Memory B cell (primary cell): ENCODE measurements at places on chromosomes 16 and 17.

DNA sequence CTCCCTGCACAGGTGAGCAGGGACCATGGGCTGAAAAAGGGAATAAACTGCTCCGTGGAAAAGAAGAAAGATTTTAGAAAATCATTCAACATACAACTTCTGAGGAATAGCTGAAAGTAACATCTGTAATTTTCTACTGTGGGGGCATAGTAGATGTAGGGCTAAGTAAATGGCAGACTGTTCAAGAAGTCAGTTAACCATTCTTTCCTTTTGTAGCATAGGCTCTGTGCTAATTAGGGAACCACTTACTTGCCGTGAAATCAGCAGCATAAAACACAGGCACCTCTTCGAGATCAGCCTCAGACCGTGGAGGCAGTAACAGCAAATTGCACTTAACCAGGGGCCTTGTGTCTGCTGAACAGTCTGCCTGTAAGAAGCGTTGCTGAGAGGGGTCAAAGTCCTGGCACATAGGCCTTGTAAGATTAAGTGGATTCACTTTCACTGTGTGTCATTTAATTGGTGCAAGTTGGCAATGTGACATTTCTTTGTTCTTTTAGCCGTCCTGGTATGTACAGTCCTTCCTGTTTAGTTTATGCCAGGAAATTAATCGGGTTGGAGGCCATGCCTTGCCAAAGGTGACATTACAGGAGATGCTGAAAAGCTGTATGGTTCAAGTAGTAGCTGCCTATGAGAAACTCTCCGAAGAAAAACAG is 10.4 kb downstream of the COG1 start:
- DNase-seq = no peak

DNA sequence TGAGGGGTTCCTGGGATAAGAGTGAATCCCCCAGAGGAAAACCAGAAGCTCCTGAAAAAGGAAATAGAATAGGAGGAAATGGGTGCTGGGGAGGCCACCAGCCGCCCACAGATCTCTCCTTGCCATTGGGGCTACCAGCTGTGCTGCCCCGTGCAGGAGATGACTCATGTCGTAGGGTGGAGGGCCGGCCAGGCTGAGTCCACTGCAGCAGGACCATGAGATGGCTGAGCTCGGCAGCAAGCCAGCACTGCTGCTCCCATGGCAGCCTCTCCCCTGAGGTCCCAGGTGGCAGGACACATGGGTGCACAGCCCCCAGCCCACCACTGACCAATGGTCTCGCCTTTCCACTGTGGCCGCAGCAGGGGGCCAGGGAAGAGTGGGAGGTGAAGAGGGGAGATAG is 95.5 kb downstream of the GNAO1 start:
- DNase-seq = no peak

GRCh38 chr17:40454613-40454995 is 11.4 kb downstream of the IGFBP4 start:
- DNase-seq = no peak

DNA sequence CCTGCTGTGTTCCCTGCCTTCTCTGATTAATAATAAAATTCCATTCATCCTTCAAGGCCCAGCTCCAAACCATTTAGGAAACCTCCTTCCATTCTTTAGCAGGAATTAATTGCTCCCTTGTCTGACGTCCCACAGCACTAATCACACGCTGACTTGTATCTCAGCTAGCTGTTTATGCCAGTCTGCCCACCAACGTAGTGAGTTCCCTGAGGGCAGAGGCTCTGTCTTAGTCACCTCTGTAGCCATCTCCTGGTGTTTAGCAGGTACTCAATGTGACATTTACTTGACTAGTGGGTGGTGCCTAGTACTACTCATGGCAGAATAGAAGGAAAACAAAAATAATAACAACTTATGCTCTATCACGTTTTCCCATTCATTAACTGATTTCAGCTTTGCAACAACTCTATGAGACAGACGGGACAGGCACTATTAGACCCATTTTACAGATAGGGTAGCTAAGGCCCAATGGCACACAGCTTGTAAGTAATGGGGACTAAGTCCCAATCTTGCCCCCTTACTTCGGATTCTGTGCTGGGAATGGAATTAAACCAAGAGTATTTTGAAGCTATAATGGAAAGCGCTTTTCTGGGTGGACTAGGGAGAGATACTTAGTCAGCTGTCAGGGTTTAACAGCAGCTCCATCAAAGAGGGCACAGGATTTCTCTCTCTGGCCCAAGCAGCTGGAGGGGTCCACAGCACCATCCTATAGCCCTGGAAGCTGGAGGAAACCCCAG is 931 bp upstream of the WIPF2 start:
- no peak for DNase-seq

DNA sequence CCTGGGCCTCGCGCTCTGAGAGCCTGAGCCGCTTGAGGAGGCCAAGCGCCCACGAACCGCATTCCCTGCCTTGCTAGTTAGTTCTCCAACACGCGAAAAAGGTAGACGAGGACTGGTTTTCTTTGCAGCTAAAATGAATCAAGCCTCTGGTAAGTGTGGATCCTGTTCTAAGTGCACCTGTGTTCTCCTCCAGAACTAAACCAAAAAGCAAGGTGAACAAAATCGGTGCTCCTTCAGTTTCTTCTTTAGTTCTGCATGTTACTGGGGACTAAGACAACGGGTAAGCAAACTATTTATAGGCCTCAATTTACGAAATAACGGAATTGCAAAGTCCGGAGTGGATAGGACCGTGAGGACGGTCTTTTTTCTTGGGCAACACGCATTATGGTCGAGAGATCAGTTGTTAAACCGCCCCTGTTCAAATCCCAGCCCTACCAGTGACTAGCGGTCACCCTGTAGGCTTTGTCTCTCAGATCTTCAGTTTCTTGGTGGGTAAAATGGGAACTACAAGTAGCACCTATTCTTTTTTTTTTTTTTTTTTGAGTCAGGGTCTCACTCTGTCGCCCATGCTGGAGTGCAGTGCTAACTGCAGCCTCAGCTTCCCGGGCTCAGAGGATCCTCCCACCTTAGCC is 993 bp upstream of the ANKRD11 start:
- no peak for DNase-seq

DNA sequence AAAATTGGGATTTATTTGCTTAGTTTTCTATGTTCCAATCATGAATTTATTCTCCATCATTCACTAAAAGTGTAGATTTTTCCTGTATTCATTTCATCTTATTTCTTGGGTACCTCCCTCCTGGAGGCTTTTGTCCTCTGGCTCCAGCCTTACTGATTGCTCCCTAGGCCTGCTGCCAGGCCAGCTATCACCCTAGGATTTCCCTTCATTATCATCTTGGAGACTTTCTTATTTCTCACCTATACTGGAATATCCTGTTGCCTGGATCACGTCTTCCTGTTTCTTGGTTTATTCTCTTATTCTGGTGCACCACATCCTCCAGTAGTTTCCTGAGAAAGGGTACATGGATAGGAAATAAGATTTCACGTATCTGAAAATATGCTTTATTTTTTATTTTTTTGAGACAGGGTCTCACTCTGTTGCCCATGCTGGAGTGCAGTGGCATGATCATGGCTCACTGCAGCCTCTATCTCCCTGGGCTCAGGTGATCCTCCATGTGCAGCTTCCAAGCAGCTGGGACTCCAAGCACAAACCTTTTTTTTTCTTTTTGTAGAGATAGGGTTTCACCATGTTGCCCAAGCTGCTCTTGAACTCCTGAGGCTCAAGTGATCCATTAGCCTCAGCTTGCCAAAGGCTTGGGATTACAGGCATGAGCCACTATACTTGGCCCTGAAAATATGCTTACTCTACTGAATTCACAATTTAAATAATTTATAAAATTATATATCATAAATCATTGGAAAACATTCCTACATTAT is 13.3 kb upstream of the KPNB1 start:
- DNase-seq = no peak
